ENCODE measurements at places on chromosomes 4 and X.

DNA sequence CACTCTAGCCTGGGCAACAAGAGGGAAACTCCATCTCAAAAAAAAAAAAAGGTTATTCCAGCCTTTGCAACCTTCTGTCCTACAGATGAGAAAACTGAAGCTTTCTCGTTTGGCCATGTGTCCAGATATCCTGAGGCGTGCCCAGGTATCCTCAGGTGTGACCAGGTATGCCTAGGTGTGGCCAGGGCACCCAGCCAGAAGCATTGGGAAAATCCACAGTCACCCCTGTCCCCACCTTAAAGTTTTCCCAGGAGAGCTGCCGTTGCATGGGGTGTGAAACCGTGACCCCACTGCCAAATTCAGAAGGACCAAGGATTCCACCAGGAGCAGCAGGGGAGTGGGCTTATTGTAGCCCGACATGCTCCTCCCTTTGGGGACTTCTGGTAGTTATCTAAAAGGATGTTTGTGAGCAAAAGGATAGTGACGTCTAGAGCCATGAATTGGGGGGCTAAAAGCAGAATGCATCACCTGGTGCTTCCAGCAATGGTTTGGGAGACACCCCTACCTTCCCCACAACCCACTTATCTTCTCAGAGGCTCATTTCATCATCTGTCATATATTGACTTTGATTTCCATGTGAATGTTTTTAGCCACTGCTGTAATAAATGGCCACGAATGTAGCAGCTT is 4.0 kb upstream of the DHRSX start:
- DNase-seq, result no peak

DNA sequence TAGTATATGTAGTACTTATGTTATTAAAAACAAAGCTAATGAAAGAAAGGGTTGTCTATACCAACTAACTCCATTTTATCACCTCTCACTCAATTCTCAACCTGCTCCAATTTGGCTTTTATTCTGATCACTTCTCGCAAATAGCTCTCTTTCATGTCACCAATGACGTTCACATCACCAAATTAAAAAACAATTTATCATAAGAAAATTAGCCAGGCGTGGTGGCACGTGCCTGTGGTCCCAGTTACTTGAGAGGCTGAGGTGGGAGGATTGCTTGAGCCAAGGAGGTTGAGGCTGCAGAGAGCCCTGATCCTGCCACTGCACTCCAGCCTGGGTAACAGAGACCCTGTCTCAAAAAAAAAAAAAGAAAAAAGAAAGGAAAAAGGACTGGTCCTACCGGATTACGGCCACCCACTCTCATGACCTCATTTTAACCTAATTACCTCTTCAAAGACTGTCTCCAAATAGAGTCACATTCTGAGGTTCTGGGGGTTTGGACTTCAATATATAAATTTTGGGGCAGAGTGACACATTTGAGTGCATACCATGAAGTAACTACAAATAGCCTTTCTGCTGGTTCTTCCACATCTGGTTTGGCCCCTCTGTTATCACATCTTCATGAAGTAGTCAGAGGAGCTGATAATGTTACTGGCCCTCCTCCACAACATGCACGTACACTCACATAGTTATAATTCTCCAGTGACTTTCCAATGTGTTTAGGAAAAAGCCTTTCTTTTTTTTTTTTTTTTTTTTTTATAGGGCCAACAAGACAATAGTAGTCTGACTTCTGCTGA is 15.8 kb upstream of the RBMX start:
- no peak for DNase-seq

DNA sequence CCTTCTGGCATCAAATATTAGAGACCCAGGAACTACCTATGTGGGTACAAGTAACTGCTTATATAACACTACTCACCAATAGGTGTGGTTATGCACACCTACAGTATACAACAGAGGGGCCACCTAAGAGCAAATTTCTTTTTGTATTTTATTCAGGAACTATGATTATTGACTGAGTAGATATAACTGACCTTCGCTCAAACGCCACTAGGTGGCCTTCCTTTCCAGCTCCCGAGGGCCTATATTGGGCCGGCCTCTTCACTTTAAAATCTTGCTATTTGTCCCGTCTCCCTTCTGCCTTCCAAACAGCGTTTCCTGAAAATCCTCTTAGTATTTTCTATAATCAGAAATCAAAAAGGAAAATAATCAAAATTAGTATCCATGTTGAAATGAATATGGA is 19.9 kb upstream of the PABPC5 start:
- DNase-seq, result peak; percentile 0

- DNase-seq, result no peak
Measured at GRCh38 chr4:98685225-98686042, 27.0 kb upstream of the TSPAN5 start.

GRCh38 chrX:23804578-23804977 is 21.6 kb downstream of the SAT1 start:
- DNase-seq, result no peak

- DNase-seq, result no peak
Measured at GRCh38 chrX:118507766-118508165, 12.2 kb downstream of the DOCK11 start.

GRCh38 chr4:24260133-24260715 is 324.1 kb downstream of the DHX15 start:
- DNase-seq, result no peak

DNA sequence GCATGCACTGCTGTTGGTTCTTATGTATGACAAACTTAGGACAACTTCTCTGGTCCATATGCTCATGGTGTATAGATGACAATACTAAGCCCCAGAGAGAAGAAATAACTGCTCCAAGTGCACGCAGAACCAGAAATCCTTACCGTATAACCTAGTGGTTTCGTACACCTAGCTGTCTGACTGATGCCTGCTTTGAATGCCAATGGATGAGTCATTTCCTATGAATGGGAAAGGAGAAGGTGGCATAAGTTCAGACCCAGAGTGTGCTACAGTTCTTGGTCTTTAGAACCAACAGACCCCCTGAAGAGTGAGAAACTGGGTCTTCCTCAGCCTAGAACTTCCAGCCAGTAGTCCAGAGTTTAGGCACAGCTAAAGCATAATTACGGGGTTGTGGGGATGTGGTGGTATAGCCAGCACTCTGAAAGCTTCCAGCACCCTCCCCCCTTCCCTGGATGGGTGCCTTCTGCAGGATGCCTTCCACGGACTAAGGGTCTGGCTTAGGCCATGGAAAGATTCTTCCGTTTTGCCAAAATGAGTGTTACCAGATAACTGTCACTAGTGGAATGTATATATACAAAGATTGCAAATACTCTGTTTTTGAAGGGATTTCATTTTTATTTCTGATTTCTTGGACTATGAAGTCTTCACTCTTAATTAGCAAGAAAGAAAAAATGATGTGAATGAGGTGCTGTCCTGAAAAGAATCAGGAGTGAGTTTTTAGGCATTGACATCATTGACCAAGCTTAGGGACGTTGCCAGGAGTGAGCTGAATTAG is 84.6 kb upstream of the PACRGL start:
- DNase-seq, result no peak

GRCh38 chr4:7621252-7622035 is 186.7 kb upstream of the PSAPL1 start:
- DNase-seq, result no peak

DNA sequence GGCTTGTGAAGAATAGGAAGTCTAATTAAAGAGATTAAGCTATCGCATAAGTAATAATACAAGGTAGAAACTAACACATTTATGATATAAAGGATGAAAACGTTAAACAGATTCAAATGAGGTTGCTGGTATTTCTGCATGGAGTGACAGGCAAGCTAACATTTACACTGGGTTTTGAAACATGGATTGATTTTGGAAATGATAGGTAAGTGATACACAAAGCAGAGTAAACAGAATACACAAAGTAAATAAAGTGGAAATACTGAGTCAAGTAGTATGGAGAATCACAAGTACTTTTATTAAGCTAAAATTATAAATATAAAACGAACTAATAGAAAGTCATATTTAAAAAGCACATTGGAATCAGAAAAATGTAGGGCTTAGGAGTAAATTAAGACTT is 665.3 kb downstream of the STPG2 start:
- DNase-seq, result no peak

DNA sequence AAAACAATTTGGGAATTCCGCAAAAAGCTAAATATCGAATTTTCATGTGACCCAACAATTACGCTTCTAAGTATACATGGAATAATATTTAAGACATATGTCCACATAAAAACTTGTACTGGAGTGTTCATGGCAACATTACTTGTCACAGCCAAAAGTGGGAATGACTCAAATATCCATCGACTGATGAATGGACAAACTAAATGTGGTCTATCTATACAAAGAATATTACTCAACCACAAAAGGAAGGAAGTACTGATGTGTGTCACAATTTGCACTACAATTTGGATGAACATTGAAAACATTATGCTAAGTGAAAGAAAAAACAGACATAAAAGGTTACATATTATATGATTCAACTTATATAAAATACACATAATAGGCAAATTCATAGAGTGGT is 71.9 kb downstream of the AFF2 start:
- DNase-seq, result no peak

DNA sequence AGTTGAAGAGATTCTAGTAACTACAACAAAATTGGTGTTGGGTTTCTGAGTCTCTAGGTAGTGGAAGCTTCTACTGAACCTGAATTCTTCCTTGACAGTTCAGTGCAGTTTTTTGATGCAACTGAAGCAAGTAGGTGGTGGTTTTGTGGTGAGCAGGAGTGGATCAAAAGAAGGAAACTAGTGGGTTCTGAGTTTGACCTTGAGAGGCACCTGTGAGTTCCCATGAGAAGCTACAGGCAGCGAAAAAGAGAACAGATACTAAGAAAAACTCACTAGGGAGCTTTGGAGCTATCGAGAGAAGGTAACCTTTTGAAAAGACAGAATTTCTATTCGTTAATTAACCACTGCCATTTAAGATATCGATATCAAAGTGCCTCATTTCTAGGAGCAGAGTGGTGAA is 145.2 kb downstream of the PDHA2 start:
- no peak for DNase-seq

GRCh38 chrX:107600366-107600765 is 27.9 kb upstream of the PRPS1 start:
- no peak for DNase-seq

DNA sequence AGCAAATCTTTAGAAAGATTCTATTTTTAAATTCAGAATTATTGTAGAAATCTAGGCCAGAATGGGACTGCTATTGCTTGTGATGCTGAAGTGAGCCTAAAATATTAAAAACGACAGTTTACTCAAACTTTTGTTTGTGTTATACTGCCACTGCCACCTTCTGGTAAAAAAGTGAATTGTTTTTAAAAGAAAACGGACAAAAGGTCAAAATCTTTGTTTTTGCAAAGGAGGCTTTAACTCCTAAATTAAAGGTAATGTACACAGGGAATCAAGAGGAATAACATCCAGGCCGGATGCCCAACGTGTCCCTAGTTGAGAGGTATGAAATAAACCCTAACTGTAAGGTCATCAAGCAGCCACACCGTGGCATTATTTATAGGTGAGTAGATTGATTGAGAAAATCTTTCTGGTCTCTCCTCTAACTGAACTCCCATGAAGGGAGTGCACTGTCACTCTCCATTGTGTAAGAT is 338.3 kb upstream of the GALNT7 start:
- no peak for DNase-seq

- no peak for DNase-seq
Measured at GRCh38 chrX:75230296-75230695, 43.6 kb upstream of the UPRT start.

DNA sequence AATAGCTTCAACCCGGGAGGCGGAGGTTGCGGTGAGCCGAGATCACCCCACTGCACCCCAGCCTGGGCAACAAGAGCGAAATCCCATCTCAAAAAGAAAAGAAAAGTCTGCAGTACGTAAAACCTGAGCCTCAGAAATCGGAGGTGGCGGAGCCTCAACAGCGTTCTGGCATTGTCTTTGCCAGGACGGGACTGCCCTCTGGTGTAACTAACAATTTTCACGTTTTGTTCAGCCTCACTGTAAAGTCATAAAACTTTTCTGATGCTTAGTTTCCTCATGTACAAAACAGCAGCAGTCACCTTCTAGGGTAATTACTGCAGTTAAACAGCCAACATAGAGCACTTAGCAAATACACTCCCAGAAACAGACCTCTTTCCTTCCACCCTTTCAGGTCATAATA is 121.7 kb downstream of the RBM47 start:
- no peak for DNase-seq

- no peak for DNase-seq
Measured at GRCh38 chr4:41887277-41887676, 48.0 kb upstream of the TMEM33 start.

DNA sequence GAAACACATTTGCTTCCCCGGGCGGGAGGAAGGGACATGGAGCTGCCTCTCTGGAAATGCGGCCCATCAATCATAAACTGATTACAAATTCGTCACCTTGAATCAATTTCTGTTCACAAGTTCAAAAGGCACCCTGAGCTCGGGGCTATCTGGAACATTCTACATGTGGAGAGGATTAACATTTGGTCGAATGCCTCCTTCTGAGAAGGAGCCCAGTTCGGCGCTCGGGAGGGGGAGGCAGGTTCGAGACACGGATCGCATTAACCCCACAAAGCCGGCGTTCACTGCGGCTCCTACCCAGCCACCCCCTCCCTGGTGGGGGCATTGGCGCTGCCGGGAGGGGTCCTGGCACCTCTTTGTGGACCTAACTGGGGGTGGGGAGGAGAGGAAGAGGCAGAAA is 108.0 kb downstream of the CPZ start:
- no peak for DNase-seq

DNA sequence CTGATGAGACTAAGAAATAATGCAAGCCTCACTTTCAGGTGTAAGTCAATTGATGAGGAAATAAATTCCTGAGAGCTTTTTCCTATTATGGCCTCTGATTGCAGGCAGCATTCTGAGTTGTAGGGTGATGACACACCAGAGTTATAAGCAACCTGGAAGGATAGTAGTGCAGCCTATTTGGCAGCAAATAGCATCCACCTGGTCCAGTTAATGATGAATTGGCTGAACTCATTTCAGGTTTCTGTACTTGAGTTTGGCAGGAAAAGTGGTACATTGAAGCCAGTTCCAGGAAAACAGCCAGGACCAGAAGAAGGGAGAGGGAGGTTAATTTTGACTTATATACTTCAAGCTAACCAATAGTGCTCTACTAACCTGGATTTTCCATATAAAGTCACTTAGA is 316.8 kb downstream of the NAF1 start:
- DNase-seq, result no peak

- DNase-seq, result no peak
Measured at GRCh38 chr4:102705391-102705935, 55.3 kb downstream of the MANBA start.

DNA sequence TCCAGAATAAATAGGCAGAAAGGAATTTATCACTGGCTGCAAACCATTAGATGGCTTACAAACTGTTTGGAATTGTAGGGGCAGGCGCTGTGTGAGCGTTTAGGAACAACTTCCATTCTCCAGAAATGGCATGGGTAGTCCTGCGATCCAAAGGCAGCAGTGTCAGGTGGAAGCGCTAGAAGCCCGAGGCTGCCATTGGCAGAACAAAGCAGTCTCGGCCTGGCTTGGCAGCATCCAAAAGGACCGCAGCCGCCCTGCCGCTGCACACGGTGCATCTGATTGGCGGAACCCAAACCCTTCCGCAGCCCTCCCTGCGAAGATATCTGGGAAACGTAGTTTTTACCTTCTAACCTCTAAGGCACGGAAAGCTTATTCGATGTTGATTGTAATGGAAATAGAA is 23.6 kb upstream of the YTHDC1 start:
- peak; percentile 52 for DNase-seq
